H1 (cell line): ENCODE measurements at places on chromosomes 2 and 18. TPM values are rescaled to one million over a fixed set of nuclear protein-coding genes. Genes with fewer than 3 reads are reported as not detected.

The CIB4 gene
- polyA plus RNA-seq: not detected in 2 replicates

The DSG1 gene
- 0.06 TPM in 2 replicates for polyA plus RNA-seq

The RAD51AP2 gene
- polyA plus RNA-seq: 0.02 and 0.03 TPM in 2 replicates

The AAK1 gene
- polyA plus RNA-seq: 10.0 and 10.3 TPM in 2 replicates

The ASB18 gene
- polyA plus RNA-seq: not detected in 2 replicates

DNA sequence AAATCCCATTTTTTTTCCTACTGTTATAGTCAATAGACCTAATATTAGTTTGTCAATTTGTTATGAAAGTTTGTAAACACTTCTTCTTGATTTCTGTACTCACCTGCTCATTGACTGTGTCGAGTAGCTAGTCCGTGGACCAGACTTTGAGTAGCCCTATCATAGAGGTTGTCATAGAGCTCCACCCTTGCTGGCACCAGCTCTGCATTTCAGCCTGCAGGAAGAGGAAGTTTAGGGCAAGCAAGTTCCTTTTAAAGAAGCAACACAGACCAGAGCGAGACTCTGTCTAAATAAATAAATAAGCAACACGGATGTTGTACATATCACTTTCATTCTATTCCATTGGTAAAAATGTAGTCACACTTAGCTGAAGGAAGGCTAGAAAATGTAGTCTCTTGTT, 74.0 kb downstream of the MCFD2 start:
- no peak for DNase-seq
- H3K36me3 ChIP-seq: no peaks in the 10 kb centered on the region
- H3K27me3 ChIP-seq: no peaks in the 10 kb centered on the region
- no peaks in the 10 kb centered on the region for H3K4me1 ChIP-seq
- H3K4me3 ChIP-seq: no peak overlapping the region

DNA sequence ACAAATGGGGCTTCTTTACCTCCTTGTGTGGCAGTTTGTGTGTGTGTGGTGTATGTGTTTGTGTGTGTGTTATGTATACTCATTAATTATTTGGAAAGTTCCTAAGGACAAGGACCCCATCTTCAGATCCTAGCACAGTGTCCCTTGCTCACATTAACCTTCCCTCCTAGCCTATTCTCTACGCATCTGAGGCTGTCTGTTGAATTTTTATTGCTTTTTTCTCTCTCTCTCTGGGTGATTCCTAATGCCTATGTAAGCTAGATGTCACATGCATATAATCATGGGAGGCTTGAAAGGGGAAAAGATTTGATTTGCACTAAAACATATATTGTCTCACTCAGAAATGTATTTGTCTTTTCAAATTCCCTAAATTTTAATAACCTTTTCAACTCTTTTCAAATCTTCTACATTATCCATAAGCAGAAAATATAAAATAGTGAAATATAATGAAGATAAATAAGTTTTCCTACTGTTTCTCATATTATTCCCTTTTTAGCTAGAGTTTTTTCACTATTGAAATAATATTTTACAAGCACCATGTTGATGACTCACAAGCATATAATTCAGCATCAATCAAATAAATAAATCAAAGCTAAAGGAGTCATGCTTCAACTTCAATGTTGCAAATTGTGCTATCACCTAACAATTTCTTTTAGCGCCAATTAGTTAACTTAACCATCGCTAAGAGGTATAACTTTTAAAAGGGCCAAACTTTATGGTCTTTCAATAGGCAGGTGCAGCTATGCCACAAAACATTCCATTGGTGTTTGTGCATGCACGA, 199.0 kb upstream of the ERBB4 start:
- H3K4me1 ChIP-seq: no peaks in the 10 kb centered on the region
- DNase-seq: no peak
- H3K36me3 ChIP-seq: no peaks in the 10 kb centered on the region
- no peak overlapping the region for H3K27ac ChIP-seq

DNA sequence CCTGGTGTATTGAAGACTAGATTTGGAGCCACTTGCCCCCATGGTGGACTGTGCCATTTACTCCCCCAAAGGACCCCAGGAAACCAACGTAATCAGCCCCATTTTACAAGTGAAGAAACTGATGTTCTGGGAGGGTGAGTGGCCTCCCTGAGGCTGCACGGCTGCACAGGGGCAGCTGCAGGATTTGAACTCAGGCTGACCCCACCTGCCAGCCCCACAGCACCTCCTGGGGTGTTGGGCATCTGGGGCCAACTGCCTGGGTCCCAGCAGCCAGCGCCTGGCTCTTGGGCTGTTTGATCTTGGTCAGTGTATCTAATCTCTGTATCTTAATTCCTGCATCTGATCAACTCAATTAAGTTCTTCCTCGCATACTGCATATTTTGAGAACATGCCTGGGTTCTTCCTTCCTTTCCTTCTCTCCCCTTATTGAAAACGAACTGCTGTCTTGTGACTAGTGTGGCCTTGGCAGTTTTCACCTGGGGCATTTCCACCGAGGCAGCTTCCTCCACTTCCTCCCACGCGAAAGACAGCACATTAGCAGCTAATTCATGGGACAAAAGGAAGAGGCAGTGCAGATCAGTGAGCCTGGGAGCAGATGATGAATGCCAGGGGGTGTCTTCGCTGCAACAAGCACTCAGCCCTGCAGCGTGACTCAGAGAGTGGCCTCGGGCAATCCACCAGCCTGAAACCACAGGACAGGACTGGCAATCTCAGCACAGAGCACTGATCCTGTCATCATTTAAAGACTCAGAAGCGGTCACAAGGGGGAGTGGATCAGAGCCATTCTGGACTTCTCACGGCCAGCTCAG, 184.1 kb upstream of the RAB12 start:
- no peak overlapping the region for H3K4me3 ChIP-seq
- no peak overlapping the region for H3K27ac ChIP-seq
- no peaks in the 10 kb centered on the region for H3K27me3 ChIP-seq
- H3K36me3 ChIP-seq: no peaks in the 10 kb centered on the region

DNA sequence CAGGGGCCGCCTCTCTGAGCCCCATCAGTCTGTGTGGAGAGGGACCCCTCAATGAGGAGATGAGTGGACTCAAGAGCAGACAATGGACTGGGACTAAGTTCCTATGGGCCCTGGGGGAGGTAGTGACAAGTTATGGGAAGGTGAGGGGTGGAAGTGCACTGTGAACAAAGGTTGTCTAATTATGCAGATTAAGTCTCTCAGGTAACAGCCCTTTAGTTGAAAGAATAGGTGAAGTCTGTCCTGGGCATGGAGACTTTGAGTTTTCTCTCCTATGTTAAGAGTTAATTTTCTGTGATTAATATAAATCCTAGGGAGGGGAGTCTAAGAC, 243.8 kb downstream of the FAM210A start:
- DNase-seq: no peak
- no peaks in the 10 kb centered on the region for H3K36me3 ChIP-seq
- H3K27ac ChIP-seq: no peak overlapping the region
- H3K4me3 ChIP-seq: no peak overlapping the region
- no peaks in the 10 kb centered on the region for H3K27me3 ChIP-seq
- peaks cover 4% of the 10 kb centered on the region; the same call in 1 of the 2 replicates for H3K4me1 ChIP-seq

DNA sequence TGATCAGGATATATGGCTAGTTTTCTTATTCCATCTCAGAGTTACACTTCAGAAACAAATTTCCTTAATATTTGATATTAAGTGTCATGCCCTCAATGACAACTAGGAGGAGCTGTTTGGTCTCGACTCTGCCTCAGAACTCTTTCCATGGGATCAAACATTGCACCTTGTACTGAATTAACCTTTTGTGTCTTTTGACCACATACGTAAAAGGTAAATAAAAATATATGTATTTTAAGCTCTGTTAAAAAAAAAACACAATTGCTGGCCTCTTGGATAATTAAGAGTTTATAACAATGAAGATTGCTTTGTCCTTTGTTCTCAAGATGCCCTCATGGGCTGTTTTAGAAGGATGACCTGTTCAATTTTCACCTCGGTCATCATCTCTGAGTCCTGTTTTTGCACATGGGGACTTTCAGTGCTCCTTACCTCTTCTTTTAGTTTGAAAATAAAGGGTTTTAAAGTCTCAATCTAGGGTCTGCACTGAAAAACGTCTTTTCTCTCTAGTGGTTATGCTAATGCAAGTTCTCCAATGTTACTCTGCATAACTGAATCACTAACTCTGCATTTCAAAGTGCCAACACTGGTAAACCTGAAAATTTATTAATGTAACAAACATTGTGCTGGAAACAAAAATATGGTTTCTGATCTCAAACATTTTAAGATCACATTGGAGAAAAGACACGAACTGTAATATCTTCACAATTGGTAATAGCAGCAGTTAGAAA, 18.8 kb upstream of the FN1 start:
- no peaks in the 10 kb centered on the region for H3K36me3 ChIP-seq
- H3K27ac ChIP-seq: no peak overlapping the region

- H3K4me1 ChIP-seq: no peaks in the 10 kb centered on the region; the same call in none of the 2 replicates
- H3K4me3 ChIP-seq: no peak overlapping the region
- no peak for DNase-seq
Measured at GRCh38 chr2:105395691-105396090, 3.2 kb downstream of the FHL2 start.

DNA sequence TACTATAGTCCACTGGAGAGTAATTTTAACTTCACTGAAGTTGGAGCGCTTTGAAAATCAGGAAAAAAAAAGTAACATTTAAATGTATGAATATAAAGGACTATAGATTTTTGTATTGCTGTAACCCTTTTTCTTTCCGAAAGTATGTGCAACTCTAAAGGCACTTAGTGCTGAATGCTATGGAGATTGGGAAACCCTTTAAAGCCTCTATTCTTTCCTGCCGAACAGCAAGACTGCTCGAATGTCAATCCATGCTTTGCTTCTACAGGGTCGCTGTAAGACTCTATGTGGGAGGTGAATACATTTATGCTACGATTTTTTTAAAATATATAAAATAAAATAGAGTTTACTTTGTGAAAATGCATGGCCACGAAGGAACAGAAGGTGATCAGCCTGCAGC, 825 bp downstream of the GRB14 start:
- H3K4me1 ChIP-seq: peaks cover 5% of the 10 kb centered on the region; the same call in 1 of the 2 replicates
- H3K36me3 ChIP-seq: no peaks in the 10 kb centered on the region
- peak overlapping the region; percentile 52 for H3K4me3 ChIP-seq
- H3K27me3 ChIP-seq: no peaks in the 10 kb centered on the region
- no peak overlapping the region for H3K27ac ChIP-seq
- DNase-seq: no peak

DNA sequence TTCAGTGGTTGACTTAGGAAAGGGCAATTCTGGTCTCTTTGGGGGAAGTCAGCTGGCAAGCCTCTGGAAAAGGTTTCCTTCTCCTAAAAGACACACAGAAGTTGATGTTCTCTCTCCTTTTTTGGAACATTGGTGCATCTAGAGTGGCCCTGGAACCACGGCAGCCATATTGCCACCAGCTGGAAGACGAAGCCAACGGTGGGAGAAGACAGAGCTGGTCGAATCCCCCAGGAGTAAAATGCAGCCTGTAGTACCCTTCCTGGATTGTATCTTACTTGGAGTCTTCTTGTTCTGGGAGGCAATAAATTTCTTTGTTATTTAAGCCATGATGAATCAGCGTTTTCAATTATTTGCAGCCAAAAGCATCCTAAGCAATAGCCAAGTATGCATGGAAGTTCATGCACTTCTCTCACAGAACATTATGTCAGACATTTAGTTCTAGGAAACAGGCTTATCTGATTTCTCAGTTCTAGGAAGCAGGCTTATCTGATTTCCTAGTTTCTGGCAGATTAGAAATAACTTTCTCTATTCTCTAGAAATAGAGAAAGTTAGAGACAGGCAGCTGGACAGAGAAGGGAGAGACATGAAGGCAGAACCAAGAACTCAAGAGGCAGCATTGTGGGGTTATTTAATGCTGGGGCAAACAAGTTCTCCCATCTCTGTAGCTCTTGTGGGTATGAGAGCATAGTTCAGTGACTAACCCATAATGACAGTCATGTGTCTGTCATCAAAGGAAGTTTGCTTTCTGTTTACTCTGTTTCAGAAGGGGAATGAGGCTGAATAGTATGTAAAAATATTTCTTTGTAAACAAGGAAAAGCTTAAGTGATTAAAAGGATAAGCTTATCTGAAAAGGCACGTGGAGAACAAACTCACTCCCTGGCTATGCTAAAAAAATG, 40.5 kb upstream of the NABP1 start:
- no peak overlapping the region for H3K4me3 ChIP-seq
- no peaks in the 10 kb centered on the region for H3K4me1 ChIP-seq
- no peaks in the 10 kb centered on the region for H3K36me3 ChIP-seq
- H3K27ac ChIP-seq: no peak overlapping the region

DNA sequence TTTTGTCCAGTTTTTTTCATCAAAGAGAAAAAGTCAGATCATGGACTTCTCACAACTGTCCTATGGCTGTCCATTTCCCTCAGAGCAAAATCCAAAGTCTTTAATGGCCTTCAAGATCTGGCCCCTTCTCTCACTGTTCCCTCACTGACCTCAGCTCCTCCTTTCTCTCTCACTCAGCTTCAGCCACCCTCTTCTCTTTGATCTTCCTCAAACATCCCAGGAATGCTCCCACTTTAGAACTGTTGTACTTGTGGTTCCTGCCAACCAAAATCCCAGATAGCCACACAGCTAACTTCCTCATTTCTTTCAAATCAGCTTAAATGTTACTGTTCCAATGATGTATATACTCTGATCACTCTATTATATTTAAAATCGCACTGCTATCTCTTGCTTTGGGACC, 82.9 kb downstream of the NUP35 start:
- H3K27ac ChIP-seq: no peak overlapping the region
- H3K27me3 ChIP-seq: no peaks in the 10 kb centered on the region
- no peaks in the 10 kb centered on the region for H3K4me1 ChIP-seq
- DNase-seq: no peak
- no peaks in the 10 kb centered on the region for H3K36me3 ChIP-seq

DNA sequence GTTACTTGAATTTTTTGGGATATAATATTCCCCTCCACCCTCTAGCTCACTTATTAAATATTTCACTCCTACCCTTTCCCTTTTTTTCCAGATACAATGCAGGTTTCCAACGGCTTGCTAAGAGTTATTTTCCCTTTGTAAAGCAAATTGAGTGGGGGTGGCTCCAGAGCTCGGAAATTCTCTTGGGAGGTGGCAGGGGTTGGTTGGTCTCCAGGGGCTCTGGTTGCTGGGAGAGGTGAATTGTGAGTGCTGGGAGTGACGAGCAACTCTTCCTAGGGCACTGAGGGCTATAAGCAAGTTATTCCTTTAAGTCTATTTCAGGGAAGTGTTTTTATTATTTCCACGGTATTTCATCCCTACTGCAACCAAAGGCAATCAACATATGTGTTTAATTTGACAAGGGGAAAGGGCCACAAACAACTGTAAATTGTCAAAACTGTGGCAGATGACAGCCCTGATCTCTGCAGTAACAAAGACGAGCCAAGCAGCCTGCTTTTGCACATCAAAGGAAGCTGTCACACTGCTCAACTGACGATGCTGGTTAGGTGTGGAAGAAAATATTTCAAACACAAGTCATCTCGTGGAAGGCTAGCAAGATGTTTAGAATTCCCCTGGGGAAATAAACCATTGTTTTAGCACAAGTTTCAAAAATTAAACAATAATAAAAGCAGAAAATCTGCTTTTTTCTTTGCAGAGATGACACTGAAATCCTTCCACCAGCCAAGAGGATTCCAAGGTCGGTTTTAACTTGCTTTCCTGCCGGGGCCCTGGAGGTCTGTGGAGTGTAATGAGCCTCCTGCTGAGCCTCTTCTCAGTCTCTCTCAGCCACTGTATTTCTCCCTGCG, 34.8 kb upstream of the ASXL2 start:
- no peaks in the 10 kb centered on the region for H3K36me3 ChIP-seq
- no peaks in the 10 kb centered on the region for H3K27me3 ChIP-seq
- no peak overlapping the region for H3K27ac ChIP-seq
- H3K4me1 ChIP-seq: peaks cover 6% of the 10 kb centered on the region

GRCh38 chr18:27054926-27055325, 130.2 kb downstream of the CHST9 start:
- peaks cover 4% of the 10 kb centered on the region for H3K4me1 ChIP-seq
- H3K27me3 ChIP-seq: no peaks in the 10 kb centered on the region
- H3K4me3 ChIP-seq: no peak overlapping the region
- no peaks in the 10 kb centered on the region for H3K36me3 ChIP-seq

- H3K27me3 ChIP-seq: no peaks in the 10 kb centered on the region
- no peaks in the 10 kb centered on the region for H3K4me1 ChIP-seq
- no peak for DNase-seq
- no peak overlapping the region for H3K4me3 ChIP-seq
- no peak overlapping the region for H3K27ac ChIP-seq
Measured at GRCh38 chr2:185967335-185967734, 228.7 kb downstream of the FSIP2 start.
